ENCODE measurements at places on chromosomes 2 and 18. TPM values are rescaled to one million over a fixed set of nuclear protein-coding genes. Genes with fewer than 3 reads are reported as not detected.
A peak's percentile ranks its signal among the peaks of the same experiment; 100 is the strongest.

The CREG2 gene
- not detected for total RNA-seq

GRCh38 chr2:101692766-101693165, 4.7 kb upstream of the MAP4K4 start:
- DNase-seq, result no peak

DNA sequence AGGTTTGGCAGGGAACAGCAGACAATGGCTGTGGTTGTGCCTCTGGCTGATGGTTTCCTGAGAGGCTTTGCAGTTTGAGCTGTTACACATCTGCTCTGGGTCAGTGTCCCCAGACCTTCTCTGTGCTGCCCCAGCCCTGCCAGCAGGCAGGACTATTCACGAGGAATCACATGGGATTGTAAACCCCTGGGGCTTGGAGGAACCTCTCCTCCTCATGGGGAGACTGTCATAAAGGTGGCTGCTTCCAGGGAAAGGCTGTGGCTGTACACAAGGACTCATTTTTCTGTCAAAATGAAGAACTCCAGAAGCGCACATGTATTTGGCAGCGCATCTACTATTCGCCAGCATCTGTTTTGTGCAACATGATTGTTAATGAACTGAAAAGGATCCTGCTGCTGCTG, 142.6 kb upstream of the CYP1B1 start:
- no peak for DNase-seq

DNA sequence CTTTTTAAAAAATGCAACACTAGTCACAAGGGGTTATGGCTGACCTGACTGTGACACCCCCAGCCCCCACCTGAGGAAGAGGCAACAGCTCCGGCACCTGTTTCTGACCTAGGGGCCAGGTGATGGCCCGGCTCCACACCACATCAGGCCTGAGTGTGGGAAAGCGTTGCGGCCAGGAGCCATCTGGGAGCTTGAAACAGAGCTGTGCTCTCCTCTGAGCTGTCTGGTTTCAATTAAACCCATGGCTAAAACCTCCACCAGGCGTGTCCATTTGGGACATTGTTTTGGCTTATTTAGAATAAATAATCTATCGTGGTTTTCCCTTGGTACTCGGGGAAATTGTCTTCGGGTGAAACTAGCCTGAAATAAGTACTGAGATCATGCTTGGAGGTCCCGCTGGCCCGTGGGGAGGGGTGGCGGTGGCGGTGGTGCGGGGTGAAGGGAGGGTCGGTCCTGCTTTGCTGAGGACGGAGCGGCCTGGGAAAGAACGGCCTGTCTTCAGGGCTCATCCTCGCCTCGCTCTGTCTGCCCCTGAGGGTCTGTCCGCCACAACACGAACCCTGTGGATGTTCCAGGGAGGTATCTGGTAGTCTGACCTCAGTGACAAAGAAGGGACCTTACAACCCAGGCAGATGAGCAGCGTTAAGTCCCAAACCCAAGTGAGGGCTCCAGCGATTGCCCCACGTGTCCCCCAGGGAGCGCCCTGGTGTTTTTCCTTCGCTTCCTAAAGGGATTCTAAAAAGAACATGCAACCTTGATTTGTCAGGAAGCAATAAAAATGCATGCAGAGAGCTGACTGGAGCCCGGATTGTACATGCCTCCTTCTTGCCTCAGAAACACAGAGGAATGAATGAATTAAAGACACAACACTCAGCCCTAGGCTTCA, 58.7 kb downstream of the IL1RL2 start:
- DNase-seq, result peak; percentile 48
